Activated CD8-positive, alpha-beta memory T cell treated with anti-CD3 and anti-CD28 coated beads for 4 hours (primary cell): ENCODE measurements at places on chromosomes 2 and 18.

DNA sequence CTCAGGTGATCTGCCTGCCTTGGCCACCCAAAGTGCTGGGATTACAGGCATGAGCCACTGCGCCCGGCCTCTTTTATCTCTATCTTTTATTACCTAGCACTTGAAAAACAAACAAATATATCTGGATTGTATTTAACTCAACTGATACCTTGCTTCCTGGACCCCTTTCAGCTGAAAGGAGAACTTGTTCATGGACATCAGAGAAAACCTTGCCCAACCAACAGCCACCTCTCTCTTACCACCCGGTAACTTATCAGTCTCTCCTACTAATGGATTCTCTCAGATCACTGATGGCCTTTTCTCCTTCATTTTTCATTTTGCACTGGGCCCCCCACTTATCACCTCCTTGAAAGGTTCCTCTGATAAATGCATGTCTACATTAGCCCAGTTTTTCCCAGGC, 6.7 kb downstream of the RETSAT start:
- no peak for DNase-seq

DNA sequence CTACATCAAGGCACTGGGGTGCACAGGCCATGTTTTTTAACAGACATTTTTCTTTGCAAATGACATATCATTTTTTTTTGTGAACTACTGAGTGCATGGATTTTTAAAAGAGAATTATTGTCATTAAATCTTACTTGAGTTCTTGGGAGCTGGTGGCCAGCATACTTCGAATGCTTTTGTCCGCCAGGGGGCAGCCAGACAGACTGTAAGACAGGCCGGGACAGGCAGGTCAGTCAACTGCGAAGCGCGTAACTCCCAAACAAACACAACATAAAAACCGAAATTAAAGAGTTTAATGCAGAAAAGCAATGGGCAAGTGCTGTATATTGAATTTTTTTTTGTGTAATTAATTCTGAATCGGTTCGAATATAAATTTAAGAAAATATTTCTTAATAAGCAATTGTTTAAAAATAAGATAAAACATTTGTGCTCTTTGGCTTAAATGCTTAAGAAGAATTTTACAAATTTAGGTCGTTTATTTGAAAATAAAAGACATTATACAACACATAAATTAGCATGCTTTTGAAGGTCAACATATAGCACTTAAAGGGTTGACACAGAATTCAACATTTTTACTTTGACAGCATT, 142.2 kb upstream of the PXDN start:
- no peak for DNase-seq

DNA sequence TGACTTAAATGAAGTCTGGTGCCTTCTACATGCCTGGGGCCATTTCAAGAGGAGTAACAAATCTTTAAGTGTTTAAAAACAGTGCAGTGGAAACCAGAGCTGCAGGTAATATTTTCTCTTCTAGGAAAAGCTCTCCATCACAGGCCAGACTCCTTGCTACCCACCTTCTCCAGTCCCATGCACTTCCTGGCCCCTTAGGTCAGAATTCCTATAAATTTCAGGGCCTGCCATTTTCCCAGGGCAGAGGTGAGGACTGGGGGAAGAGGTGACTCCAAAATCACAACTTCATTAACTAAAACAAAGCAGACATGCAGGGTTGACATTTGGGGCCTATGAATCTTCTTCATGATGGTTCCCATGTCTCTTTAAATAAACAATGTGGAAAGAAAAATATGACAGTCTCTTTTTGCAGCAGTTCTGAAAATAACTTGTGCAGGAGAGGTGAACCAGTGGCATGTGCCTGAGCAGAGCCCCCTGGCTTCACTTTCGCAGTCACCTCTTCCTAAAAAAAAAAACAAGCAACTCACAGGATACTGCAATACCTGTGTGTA, 63.7 kb upstream of the TANC1 start:
- DNase-seq = no peak

DNA sequence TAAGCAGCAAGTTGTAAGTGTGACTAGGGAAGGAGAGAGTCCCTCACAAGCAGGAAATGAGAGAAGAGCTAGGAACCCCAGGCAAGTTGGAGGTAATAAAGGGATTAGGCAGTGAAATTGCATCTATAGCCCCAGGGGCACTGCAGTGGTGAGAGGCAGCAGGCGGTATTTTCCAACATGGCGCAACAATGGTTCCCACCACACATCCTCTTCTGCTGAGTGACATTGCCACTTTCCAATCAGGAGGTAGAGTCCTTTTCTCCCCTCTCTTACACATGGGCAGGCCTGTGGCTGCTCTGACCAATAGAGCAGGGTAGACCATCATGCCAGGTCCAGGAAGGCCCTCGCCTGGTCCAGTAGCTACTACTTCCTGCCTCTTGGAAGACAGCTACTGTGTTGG, 86.6 kb downstream of the DNER start:
- DNase-seq = no peak

- no peak for DNase-seq
Observed at GRCh38 chr18:59742325-59743111, 45.3 kb upstream of the CCBE1 start.

DNA sequence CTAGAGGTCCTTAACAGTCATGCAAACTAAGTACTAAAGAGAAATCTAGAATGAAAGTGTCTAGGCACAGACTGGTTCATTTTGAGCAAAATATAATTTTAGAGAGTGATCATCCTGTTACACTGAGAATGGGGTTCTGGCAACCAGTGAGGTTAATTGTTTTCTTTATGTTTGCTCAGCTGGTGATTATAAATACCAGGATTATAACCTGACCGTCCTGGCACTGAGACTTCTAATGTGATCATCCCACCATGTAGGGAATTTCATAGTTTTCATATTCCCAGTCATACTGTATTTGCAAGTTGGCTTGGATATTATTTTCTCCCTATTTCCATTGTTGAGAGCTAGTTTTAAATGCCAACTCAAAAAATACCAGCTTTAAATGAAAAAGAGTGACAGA, 852.5 kb upstream of the LRATD1 start:
- no peak for DNase-seq

DNA sequence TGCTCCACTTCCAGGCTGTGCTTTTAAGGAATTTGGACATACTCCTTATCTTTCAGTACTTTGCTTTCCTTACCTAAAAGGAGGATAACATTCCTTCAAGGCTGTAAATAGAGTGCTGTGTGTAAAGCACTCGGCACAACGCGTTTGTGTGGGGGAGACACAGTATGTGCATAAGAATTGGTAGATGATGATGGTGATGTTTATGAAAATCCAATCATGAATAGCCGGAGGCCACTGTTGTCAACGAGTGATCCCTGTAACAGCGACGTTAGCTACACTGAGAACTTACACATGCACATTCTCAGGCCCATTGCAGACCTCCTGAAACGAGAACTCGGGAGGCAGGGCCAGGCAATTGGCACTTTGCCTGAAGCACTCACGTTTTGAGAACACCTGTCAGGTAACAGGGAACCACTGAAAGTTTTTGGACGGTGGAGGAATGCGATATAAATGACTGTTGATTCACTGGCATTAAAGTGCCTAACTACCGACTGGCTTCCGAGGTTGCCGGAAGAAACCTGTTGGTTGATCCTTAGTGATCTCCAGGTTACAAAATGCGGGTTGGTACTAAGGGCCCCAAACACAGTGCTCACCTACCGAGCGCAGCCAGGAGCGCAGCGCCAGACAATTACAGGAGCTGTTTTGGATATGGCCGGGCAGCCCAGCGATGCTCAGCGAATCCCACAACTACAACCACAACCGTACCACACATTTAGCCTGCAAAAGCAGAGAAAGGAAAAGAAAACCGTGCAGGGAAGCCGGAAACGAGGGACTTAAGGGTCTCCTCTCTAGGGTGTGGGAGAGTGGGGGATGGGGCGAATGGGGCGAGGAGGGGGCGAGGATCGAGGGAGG, 1.0 kb upstream of the MAP4K4 start:
- DNase-seq = no peak

DNA sequence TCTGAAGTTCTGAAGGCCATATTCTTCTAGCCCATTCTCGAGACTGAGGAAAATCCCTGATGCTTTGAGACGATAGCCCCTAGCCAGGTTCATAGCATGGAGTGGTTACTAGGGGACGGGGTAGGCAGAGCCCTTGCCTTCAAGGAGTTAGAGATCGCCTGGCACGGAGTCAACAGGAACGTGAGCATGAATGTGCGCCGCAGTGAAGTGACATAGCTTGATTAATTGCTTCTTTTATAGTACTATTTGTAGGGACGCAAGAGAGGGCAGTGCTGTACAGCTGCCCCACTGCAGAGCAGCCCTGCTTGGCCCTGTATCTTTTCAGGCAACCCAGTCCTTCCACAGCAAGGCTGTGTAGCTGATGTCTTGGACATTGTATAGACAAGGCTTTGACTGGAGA, 26.2 kb downstream of the HRH4 start:
- no peak for DNase-seq

- no peak for DNase-seq
Observed at GRCh38 chr2:4408321-4408720, 704.9 kb downstream of the DCDC2C start.

DNA sequence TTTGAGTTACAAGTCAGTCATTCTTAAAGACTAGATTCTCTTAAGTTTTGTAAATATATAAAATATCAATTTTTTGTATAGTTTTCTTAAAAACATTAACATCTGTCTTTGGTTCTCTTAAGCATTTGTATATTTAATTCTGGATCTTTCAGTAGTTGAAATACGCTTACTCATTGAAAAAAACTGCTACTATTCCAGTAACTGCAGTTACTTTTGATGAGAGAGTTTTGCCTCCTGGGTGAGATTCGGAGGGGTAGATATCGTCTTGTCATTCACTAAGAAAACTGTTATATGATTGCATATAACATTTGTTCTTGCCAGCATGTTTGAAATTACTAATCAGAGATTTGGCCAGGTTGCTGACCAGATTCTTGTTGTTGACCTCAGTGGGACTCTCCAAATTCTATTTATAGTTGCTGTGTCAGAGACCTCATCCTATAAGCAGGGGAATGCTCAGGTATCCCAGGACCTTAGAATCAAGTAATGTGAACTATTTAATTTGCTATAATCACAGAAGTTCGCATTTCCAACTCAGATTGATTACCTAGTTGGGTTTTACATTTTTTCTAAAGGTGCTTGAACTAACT, 7.9 kb downstream of the AGPS start:
- no peak for DNase-seq
